GF-D8 (cell line): ENCODE measurements at places on chromosomes 1 and 21.

- DNase-seq, result no peak
Observed at GRCh38 chr1:110286564-110286963, 52.6 kb upstream of the RBM15 start.

DNA sequence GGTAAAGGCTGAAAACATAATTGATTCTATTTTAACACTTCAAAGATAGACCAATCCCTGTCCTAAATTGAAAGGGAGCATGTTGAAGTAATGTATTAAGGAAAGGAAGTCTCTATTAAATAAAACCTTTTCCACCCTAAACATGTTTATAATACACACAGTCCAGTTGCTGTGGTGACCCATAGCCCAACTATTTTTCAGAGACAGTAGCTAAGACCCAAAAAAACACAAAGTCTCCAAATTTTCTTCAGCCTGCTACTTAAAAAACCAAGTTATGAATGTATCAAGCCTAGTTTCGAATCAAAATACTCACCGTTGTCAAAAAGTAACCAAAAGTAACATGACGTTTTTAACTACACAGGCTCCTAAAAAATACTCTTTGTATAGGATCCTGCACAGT, 1.6 kb downstream of the ELK4 start:
- DNase-seq, result no peak

DNA sequence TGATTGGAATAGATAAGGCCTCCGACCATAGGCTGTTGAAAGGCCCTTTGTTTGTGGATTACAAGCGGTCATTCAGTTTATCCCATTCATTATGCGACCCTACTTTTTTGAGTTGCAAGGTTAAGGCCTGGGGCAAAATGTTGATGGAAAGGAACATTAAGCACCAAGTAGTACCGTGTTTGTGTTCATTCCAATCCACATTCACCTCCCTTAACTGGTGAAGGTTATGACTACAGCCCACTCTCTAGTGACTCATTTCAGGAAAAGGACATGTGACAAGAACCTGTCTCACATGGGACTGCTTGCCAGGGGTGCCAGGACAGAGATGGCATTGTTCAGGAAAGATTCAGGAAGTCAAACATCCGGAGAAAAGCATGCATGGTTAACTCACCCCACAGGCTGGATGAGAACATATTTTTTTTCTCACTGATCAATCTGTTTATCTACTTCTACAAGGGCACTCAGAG, 81.6 kb downstream of the CD58 start:
- DNase-seq, result no peak

DNA sequence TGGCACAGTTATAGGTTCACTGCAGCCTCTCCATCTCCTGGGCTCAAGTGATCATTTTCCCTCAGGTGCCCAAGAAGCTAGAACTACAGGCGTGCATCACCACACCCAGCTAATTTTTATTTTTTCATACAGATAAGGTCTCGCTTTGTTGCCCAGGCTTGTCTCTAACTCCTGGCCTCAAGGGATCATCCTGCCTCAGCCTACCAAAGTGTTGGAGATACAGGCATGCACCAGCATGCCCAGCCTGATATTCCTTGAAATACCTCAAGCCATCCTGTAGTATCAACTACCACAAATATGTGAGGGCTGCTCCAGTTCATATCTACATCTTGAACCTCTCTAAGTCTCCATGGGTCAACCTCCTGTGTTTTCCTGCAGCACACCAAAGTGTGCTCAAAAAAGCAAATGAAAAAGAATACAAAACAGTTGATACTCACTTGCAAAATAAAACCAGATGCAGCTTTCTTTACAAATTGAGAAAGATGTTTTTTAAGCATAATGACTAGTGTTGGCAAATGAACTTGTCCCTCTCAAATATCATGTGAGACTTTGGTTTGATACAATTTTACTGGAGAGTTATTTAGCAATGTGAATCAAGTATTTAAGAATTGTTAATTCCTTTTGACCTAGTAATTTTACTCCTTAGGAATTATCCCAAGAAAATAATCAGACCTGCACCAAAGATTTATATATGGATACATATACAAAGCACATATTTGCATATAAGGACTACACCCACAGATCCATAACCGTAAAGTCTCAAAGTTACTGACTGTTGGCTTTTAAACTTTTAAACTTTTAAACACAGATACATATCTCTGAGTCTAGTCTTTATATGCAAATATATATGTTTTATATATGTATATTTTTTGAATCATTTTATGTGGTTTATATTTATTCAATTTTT, 197.7 kb downstream of the NRIP1 start:
- no peak for DNase-seq

GRCh38 chr1:231091831-231092301, 51.8 kb upstream of the FAM89A start:
- DNase-seq, result no peak

- no peak for DNase-seq
Observed at GRCh38 chr1:19074361-19074901, 118.0 kb upstream of the IFFO2 start.

GRCh38 chr1:230144758-230145504, 77.9 kb downstream of the GALNT2 start:
- no peak for DNase-seq

DNA sequence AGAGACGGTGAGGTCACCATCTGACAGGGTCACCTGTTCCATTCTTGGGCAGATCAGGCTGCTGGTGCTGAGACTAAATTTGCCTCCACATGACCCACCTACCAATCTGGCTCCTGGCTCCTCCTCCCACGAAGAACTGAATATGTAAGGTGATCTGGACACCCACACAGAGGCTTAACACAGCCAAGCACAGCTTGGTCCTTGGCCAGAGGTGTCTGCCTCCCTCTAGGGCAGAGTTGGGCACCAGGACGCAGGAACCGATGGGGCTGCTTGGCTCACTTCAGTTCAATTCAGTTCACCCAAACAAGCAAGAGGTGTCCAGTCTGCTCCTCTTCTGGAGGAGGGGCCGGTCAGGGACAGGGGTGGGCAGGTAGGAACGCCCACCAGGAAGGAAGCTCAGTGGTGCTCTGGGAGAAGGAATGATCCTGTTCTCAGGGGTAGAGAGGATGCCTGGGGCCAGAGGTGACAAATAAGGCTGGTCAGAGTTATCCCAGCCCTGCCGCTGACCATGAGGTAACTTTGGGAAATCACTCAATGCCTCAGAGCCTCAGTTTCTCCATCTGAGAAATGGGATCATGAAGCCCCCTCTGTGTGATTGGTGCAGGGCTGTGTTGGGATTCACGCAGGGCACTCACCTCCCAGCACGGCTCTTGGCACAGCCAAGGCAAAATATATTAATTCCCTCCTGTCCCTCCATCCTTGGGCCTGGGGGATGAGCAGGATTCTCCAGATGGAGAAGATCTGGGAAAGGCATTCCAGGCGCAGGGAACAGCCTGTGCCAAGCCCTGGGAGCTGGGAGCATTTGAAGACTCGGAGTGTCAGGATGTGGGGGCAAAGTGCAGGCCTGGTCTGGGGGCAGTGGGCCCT, 284.5 kb downstream of the PTPRU start:
- no peak for DNase-seq

DNA sequence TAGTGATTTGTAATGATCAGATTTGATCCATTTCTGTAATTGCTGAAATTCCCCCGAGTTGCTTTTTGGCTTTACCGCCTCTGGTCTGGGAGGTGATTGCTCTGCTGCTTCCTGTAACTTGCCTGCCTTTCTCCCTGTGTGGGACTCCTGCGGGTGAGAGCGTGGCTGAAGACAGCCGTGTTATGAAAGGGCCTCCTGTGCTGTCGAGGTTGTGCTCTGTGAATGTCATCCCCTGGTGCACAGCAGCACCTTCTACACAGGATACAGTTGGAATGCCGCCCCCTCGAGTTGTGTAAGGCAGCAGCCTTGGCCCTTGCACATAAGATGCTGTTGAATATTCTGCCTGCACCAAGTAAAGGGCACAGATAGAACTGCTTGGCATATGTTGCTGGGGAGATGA, 5.9 kb downstream of the SOD1 start:
- DNase-seq, result peak; percentile 19

- DNase-seq, result no peak
Observed at GRCh38 chr1:154873321-154873950, 3.4 kb upstream of the KCNN3 start.

DNA sequence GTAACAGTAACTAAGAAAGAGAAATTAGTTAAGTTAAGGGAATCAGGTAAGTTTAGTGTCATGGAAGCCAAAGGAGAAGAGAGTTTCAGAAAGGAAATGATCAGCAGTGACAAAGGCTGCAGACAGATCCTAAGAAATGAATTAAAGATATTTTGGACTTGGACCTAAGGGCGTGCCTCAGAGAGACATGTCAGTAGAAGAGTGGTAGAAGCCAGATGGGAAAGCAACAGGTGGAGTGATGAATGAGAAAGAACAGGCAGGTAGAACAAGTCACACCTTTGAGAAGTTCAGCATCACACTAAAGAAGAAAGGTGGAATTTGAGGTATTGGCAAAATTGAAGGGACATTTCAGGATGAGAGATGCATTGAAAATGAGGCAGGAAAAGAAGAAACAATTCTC, 1.4 kb upstream of the C4BPA start:
- DNase-seq, result no peak

DNA sequence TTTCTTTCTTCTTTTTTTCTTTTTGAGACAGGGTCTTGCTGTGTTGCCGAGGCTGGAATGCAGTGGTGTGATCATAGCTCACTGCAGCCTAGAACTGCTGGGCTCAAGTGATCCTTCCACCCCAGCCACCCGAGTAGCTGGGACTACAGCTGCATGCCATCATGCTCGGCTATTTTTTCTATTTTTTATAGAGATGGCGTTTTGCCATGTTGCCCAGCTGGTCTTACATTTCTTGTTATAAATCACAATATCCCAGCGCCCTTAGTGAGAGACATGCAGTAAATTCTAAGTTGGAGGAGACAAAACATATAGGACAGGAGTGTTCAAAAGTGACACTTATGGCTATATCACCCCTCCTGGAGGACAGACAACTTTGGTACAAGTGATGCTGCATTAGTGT, 31.3 kb upstream of the ACTN2 start:
- no peak for DNase-seq

- no peak for DNase-seq
Observed at GRCh38 chr1:178091986-178092745, 1.7 kb upstream of the RASAL2 start.

DNA sequence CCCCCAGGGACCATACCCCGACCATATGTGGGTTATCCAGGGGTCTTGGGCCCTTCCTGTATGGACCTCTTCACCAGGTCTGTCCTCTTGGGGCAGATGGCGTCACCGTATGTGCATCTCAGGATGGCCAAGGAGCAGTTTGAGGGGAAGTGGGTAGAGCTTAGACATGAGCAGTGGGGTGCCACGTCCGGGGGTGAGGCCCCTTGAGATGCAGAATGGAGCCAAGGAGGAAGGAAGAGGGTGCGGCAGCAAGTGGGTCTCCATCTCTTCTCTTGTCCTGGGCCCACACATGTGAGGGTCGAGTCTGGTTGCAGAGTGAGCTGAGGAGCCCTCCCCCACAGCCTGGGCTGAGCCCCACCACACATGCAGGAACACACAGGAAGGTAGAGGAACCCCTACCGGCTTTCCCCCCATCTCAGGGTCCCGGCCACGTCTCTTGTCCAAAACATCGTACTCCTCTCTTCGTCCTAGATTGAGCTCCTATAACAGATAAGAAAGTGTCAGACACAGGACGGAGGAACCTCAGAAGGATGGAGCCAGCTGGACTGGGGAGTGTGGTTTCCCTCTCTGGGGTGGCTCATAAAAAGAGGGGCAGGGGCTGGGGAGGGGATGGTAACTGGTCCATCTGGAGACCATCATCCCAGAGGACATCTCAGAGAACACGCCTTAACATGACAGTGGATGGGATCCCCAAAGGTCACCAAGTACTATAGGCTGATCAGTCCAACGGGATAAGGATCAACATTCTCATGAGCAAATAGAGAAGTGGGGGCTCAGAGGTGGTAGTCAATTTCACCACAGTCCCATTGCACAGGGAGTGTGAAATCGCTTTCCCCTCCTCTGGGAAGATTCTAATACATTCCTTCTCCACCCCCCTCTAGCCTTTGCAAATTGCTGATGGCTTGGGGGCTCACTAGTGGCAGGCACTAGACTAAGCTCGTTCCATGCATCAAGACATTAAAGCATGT, 79.9 kb downstream of the CD247 start:
- DNase-seq, result no peak

DNA sequence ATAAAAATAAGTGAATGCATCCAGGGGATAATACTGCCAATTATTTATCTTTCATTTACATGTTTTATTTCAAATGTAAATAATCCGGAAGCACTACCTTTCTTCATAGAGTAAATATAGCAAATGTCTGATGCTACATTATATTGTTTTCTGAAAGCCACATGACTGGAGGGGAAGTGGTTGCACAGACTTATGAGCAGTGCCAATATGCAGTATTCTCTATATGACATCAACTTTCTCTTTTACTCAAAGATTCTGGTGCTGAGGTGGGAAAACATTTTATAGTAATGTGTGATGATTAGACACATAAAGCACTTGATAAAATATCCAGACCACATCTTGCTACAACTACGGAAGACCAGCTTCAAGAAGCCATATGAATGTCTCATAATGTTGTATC, 314.7 kb downstream of the NEGR1 start:
- no peak for DNase-seq

DNA sequence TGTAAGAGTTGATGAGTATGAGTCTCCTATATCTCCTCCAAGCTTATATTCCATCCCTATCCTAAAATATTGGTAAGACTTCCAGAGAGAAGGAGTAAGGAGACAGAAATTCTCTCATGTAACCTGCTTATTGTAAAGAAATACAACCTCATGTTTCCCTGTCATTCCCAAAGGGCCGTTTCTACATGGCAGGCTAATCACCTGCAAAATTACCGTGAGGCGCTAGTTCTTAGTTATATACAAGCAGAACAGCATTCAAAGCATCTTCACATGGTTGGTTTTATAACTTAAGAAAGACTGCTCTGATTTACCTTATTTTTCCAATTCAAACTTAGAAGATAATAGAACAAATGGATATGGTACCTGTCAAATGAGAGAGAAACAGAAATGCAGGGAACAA, 42.9 kb downstream of the DAB1 start:
- no peak for DNase-seq

DNA sequence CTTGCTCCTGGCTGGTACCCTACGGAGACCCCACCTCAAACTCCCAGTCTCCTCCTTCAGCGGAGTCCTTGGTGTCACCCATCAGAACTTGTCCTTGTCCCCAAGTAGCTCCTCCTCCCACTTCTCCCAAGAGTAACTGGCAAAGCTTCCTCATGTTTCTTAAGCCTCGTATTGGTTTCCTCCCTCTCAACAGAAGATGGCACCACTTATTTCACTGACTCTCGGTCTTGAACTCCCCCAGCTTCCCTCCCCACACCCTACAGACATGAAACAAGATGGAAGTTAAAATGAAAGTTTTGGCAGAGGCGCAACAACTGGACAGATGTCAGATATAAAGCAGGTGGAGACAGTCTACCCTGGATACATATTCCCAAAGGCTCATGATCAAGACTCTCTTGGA, 13.4 kb downstream of the RAB7B start:
- no peak for DNase-seq

- peak; percentile 28 for DNase-seq
Observed at GRCh38 chr1:158998781-158999161, 10.9 kb upstream of the IFI16 start.

- no peak for DNase-seq
Observed at GRCh38 chr1:180197231-180197630, 32.8 kb upstream of the LHX4 start.
